ENCODE measurements at places on chromosomes 6 and 20.
A peak's percentile ranks its signal among the peaks of the same experiment; 100 is the strongest.

- no peak for DNase-seq
Observed at GRCh38 chr6:67362976-67363375, 1272.1 kb upstream of the ADGRB3 start.

DNA sequence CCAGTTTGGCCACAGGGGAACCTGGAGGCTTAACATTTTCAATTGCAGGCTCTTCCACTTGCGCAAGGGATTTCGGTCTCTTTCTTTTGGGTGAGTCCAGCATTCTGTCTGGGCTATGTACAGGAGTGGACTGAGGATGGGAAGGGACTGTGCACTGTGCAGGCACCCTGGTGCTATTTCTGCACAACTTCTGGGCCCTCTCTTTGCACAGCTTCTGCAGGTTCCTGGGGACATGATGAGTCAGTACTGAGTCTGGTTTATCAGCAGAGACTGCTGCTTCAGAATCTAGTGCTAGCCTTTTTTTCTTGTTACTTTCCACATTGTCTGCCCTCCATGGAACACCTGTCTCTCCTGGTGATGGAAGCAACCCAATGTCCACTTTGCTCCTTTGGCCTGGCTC is 78.5 kb upstream of the ASF1A start:
- no peak for DNase-seq

GRCh38 chr6:157665180-157665579 is 157.9 kb upstream of the SNX9 start:
- no peak for DNase-seq

DNA sequence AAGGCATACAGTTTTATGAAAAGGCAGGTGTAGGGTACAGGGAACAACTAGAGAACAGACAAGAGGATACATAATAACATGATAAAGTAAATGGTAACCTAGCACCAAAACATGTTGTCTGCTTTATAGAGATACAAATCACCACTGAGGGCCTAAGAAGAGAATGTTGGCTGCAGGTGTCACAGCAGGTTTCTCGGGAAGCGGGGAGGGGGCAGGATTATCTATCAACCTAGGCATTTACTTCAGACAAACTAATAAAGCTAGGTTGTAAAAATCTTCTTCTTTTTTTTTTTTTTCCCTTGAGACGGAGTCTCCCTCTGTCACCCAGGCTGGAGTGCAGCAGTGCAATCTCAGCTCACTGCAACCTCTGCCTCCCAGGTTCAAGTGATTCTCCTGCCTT is 22.7 kb downstream of the PIM1 start:
- DNase-seq, result no peak

DNA sequence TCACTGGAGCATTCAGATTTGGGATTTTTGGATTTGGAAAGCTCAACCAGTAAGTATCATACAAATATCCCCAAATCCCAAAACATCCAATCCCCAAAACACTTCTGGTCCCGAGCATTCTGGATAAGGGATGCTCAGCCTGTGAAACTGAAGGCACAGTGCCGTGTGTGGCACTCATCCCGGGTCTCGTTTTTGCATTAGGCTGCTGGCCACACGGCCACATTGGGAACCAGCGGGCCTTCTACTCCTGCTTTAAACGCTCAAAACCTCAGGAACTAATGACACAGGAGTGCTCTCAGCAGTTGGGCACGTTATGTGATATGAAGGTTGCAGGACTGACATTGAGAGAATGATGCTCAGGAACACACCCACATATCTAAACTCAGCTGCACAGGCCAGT is 35.6 kb downstream of the PSMG4 start:
- DNase-seq, result no peak

GRCh38 chr20:48414786-48415185 is 413.0 kb downstream of the PREX1 start:
- DNase-seq, result no peak

DNA sequence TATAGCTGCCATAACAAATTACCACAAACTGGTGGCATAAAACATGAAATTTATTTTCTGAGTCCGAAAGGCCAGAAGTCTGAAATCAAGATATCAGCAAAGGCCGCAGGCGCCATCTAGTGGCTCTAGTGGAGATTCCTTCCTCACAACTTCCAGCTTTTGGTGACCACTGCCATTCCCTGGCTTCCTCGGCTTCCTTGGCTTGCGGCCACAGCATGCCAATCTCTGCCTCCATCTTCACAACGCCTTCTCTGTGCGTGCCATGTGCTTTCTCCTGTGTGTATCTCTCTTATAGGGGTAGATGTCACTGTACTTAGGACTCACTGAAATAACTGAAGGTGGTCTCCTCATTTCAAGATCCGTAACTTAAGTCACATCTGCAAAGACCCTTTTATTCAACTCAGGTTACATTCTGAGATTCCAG is 5.4 kb upstream of the PLAGL1 start:
- DNase-seq, result peak; percentile 78

GRCh38 chr20:17227669-17228623 is 1.1 kb downstream of the PCSK2 start:
- DNase-seq, result peak; percentile 11

Data from kidney tubule cell (primary cell).